ENCODE measurements at places on chromosomes 7 and 10.

GRCh38 chr7:25982684-25983083 is 169.3 kb upstream of the NFE2L3 start:
- DNase-seq: no peak

DNA sequence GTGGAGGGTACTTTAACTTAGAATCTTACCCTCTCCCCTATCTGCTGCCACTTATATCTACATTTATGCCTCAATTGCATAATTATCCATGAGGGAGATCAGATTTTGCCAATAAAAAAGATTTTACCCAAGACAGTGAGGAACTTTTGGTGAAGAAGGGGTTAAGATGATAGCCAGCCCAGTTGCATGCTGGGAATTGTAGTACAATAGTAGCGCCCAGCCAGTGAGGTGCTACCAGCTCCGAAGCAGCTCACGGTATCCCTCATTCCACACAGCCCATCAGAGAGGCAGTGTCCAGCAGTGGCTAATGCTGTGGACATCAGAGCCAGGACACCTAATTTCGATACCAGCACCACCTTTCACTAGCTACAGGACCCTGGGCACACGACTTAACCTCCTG is 5.9 kb upstream of the LGI1 start:
- DNase-seq: peak; percentile 38

DNA sequence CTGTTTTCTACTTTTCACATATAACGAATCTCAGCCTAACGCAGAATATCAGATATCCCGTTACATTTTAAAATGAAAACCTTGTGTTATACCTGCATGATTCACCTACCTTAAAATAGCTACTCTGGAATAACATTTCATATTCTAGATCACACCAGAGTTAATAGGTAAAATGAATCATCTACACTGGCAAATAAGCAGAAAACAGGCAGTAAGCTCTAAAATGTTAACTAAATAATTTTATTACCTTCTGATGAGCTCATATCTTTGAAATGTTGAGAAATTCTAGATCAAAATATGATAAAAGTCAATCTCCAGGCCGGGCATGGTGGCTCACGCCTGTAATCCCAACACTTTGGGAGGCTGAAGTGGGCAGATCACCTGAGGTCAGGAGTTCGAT is 71.3 kb downstream of the CPEB3 start:
- no peak for DNase-seq

GRCh38 chr10:34789966-34790506 is 25.1 kb downstream of the PARD3 start:
- no peak for DNase-seq

DNA sequence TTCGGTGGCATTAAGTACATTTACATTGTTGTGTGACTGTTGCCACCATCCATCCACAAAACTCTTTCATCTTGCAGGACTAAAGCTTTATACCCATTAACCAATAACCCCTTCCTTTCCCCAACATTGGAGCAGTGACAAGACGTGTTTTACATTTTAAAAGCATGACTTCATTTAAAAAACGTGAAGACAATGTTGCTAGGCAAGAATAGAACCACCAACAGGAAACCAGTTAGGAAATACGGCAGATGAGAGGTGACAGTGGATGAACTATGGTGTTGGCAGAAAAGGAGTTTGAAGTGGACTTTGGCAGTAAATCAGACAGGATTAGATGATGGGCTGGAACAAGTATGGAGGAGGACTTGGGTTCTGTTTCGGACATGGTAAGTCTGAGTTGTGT is 17.0 kb downstream of the TMEM236 start:
- no peak for DNase-seq

DNA sequence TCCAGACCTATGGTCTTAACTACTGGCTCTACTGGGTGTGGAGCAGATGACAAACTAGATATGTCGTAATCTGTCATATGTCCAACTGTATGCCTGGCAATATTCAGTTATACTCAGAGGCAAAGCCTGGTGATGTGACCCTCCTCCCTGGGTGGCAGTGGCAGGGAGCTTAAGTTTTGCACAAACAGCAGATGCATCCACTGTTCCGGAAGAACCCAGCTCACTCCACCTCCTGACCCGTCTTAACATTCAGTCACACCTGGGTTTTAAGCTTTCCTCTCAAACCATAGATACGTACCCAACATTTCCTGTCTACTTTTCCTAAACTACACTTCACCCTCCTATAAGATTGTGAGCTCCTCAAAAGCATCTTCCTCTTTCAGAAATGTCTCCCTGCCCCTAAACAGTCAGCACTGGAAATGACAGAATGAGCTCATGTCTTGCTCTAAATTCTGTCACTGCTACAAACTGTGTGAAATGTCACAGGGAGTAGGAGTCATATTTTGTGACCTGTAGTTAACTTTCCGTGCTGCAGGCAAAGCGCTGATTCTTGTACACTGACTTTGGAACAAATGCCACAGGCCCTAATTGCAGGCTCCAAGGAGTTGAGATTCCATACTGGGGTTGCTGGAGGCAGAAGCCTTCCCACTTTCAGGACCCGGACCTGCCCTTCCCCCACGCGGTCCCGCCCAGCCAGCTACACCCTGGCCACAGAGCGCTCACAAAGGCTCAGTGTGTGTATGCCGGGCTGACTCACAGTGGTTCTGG is 23.9 kb downstream of the SCD start:
- peak; percentile 73 for DNase-seq

DNA sequence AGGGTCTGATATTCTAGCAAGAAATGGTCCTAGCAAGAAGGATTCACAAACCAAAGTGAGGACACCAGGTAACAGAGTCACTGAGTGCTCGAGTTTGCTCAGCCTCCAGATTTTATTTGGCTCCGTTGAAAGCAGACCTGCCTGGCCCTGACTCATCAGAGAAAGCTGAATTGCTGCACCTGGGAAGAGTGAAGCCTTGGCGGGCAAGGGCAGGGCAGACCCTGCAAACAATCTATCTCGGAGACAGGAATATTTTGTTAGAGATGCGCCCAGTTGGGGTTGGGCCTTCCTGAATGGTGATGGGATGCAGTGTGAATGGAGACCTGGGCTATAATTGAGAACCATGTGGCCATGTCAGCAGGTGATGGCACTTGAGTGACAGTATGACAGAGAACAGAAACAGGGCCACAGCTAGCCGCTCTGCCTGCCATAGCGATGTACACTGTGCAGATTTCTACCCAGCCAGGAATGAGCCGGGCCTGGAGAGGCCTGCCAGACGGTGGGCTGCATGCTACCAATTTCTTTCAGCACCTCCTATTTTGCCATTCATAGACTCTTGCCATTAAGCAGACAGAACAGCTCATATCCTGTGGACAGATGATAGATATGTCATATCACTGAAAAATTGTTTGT is 744.2 kb downstream of the LRMDA start:
- no peak for DNase-seq

- no peak for DNase-seq
These were observed 678.6 kb upstream of the FOXK1 start for GRCh38 chr7:4003503-4003902.

- DNase-seq: no peak
These were observed 7.1 kb downstream of the ANXA11 start for GRCh38 chr10:80197972-80198916.

GRCh38 chr7:46032942-46033341 is 111.9 kb upstream of the IGFBP3 start:
- DNase-seq: no peak

- no peak for DNase-seq
These were observed 345.1 kb downstream of the ARL4A start for GRCh38 chr7:13032576-13032975.

- no peak for DNase-seq
These were observed 87.2 kb downstream of the PDE1C start for GRCh38 chr7:31982962-31983361.

- DNase-seq: no peak
These were observed 25.0 kb upstream of the TAX1BP1 start for GRCh38 chr7:27714831-27715444.

DNA sequence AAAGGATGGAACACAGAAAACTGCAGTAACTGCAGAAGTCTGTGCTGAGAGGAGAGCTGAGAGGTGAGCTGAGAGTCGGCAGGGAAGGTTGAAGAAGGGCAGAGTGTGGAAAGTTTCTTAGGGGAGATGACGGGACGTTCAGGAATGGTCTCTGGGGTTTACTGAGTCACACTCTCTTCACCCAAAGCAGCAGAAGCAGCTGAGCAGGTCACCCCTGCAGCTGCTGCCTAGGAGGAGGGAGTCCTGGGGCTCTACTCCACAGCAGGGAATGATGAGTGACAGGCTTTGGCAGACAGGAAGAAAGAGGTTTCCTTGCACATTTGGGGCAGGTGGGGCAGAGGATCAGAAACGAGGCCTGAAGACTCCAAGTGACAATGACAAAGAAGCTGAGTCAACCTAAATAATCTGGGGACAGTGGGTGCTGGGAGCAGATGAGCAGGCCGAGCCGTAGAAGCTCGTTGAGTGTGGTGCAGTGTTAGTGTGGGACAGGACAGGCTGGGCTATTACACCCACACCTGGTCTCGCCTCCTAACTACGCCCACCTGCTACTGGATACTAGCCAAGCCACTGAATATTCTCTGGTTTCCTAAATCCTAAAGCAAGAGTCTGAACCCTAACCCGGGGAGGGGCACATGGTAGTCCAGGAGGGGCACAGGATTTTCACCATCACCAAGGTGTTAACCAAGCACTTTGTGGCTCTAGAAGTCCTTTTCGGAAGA is 24.9 kb downstream of the BEND7 start:
- peak; percentile 54 for DNase-seq

- no peak for DNase-seq
These were observed 157.3 kb upstream of the NPVF start for GRCh38 chr7:25385506-25386136.

- DNase-seq: peak; percentile 84
These were observed 104.7 kb upstream of the KLF14 start for GRCh38 chr7:130838738-130839137.

DNA sequence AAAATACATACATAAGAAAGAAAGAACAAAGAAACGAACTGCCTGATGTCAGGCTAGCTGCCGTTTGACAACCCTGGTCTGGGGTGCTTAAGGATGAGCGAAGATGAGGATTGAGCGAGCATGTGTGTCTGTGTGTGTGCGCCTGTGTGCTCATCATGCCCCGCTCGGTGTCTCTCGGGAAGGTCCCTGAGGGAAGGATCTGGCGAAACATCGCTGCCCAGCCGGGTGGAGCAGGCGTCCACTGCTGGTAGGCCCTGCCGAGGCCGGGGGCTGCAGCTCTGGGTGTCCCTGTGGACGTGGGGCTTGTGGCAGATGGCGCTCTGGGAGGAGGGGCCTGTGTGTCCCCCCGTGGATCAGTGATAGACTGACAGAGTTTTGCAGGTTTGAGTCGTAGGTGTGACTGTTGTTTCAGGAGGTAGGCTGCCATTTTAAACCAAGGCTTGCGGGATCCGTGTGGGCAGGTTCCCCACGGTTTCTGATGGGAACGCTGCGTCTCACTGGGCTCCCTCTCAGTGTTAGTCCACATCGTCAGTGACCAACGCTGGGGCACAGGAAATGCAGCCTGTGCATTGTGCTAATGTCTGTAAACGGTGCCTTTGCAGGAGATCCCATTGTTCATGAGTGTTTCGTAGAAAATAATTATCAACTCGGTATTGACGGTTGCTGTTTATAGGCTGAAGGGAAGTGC is 5.9 kb upstream of the SUN1 start:
- no peak for DNase-seq

DNA sequence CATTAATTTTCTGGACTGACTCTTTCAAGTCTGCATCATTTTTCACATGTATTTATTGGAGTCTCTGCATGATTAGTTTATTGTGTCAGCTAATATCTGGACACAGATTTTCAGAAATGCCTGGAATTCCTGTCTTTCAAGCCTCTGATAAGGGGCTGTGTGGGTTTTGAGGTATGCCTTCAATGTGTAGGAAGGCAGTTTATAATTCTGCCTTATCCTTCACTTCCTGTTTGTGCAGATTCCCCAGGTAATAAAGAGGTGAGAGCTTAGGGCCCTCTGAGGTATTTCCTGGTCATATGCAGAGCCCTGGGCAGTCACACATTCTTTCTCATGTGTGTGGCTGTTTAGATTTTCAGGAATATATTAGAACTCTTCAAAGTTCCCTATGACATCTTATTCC is 79.4 kb upstream of the PRKCQ start:
- no peak for DNase-seq

- no peak for DNase-seq
These were observed 189.9 kb downstream of the TCERG1L start for GRCh38 chr10:131121511-131122035.

GRCh38 chr7:1899951-1900762 is 230.1 kb downstream of the ELFN1 start:
- no peak for DNase-seq

DNA sequence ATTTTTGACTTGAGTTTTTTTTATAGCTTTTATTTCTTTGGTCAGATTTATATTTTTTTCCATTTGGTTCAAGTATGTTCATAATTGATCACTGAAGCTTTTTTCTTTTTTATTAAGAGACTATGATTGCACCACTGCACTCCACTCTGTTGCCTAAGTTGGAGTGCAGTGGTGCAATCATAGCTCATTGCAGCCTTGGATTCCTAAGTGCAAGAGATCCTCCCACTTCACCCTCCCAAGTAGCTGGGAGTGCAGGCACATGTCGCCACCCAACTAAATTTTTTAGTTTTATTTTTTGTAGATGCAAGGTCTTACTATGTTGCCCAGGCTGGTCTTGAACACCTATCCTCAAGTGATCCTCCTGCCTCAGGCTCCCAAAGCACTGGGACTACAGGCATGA is 97.7 kb upstream of the KIF5B start:
- DNase-seq: no peak

DNA sequence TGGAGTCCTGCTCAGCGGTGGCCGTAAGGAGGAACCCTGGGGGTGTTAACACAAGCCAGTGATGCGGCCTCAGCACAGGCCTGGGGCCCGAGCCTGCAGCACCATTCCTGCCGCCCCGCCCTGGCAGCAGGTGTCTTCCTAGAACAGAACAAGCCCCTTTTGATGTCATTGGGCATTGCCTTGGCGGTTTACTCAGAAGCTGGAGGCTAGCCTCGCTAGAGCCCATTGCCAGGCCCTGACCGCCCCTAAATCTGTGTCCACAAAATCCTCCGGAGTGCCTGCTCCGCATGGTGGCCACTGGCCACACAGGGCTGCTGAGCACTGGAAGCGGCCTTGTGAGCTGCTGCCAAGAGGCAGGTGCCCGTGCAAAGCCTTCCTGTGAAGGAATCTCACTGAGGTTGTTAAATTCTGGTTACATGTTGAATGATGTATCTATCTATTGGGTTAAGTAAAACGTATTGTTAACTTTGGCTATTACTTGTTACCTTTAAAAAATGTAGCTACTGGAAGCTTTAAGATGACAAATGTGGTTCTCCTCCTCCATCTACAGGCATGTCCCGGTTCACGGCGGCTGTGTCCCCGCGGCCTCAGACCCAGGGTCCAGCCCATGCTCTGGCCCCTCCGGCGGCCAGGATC is 1.2 kb upstream of the INPP5A start:
- DNase-seq: no peak

All from hepatic stellate cell (primary cell).